ENCODE measurements at places on chromosomes 16 and 17.

GRCh38 chr17:59846394-59847165 lies 46.2 kb downstream of the TUBD1 start:
- DNase-seq, result no peak

DNA sequence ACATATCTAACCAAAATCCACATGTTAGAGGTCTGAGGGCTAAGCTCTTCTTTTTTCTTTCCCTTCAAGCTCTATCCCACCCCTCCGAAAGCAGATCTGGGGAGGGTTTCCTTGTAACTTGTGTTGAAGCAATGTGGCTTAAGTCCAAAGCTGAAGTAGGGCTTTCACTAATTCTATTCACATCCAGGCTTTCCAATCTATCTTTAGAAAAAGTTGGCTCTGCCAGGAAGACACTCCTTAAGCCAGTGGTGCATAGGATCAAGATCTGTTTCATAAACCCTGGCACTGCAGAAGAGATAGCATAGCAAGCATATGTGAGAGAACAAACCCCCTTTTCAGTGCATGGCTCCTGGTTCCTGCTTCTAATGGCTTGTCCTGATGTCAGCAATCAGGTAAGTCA lies 34.9 kb upstream of the DHX40 start:
- no peak for DNase-seq

DNA sequence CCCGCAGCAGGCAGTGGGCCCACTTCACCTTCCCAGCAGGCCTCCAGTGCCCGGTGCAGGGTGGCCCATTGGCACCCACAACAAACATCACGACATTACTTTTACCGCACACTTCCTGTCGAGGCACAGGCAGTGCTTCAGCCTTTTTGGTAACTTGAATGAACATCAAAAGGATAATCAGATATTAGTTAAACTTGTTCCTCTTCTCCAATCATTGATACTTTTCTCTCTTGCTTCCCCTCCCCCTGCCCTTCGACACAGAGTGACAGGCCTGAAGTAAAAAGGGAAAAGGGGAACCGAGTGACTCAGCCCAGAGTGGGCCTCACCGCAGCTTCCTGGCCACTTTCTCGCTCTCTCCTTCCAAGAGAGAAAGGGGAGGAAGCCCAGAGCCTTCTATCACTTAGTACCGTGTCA lies 507.0 kb downstream of the MAF start:
- DNase-seq, result no peak

DNA sequence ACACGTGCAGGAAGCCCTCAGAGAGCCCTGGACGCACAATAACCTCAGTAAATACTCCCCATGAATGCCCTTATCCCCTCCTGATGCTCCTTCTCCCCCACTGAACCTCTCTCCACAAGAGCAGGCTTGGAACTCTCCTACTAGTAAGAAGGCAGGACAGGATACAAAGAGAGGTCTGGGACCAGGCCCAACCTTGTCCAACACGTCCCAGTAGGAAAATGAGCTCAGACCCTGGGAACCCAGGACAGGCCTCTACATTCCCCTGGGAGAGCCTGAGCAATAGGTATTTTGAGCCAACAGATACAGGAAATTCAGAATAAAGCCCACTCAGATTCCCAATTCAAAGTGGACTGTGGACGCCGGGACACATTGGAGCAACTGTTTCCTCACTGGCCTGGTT lies 19.2 kb downstream of the ZNF423 start:
- DNase-seq, result no peak

- DNase-seq, result no peak
Measured at GRCh38 chr17:75049706-75050105, 2.7 kb downstream of the KCTD2 start.

DNA sequence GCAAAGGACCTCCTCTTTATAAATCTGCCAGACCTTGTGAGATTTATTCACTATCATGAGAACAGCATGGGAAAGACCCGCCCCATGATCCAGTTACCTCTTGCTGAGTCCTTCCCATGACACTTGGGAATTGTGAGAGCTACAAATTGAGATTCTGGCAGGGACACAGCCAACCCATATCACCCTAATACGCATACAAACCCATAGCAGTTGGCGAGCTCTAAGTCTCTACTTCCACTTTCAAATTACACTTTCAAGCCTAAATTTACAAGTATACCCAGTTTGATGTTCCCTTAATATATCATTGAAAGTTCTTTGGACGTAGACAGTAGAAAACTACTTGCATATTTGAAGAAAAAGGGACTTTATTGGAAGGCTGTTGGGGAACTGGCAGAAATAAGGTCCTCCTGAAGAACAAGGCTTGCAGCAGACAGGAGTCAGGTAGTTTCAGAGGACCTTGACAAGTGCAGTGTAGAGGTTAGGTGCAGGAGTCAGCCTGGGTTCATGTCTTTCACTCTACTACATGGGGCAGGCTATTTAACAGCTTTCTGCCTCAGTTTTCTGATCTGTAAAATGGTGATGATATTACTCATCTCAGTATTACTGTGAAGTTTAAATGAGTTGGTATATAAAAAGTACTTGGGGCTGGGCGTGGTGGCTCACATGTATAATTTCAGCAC lies 107.9 kb upstream of the EEF2KMT start:
- no peak for DNase-seq

DNA sequence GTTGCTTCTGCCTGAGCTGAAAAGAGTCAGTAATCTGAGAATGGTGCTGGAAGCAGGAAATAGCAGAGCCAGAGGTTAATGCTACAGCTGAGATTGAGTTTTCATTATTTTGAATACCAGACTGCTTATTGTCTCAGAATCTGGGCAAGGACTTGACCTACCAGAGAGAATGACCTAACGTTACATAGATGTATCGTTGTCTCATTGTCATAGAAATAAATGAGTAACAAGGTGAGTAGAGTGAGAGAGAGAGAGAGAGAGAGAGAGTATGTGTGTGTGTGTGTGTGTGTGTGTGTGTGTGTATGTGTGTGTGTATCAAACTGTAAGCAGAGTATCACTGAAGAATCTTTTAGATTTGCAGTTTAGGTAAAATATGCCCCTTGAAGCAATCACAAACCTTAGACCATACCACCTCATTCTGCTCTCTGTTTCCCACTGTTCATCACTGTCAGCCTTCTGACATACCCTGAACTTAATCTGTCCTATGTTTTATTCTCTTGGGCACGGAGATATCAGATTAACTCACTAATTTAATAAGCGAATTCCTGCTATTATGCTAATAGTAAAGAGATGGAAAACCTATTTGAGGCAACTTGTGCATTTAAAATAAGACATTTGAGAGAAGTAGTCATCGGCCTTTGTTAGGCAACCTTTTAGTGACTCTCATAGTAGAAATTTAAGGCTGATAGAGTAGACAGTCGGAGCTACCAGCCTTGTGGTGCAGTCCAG lies 87.8 kb downstream of the CYB561 start:
- no peak for DNase-seq
